ENCODE measurements at places on chromosomes 5 and 9.

DNA sequence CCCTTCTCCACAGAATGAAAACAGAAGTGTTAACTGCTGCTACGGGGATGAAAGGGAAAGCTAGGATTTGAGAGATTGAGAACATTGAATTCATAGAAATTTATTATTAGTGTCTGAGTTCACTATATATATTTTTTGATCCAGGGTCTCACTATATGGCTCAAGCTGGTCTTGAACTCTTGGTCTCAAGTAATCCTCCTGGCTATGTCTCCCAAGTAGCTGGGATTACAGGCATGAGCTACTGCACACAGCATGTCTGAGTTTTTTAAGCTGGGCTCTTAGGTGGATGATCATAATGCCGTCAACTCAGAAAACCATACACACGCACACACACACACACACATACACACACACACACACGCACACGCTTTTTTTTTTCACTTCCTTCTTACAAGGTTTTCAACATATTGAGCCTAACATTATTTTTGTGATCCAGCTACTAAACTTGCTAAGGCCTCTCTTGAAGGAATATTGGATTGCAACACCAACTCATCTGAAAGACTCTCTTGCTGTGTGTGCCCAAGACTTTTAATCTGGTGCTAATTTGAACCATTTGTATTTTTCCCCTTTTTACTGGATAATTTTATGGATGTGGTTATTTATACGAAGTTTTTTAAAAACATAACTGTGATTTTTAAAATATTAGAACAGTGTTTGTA is 1045.4 kb downstream of the DTWD2 start:
- DNase-seq, result no peak

GRCh38 chr9:95092262-95093072 is 225.0 kb downstream of the FANCC start:
- peak; percentile 78 for DNase-seq

GRCh38 chr5:72649449-72649848 is 142.2 kb upstream of the ZNF366 start:
- no peak for DNase-seq

- no peak for DNase-seq
Measured at GRCh38 chr5:479566-480319, 36.8 kb downstream of the EXOC3 start.

DNA sequence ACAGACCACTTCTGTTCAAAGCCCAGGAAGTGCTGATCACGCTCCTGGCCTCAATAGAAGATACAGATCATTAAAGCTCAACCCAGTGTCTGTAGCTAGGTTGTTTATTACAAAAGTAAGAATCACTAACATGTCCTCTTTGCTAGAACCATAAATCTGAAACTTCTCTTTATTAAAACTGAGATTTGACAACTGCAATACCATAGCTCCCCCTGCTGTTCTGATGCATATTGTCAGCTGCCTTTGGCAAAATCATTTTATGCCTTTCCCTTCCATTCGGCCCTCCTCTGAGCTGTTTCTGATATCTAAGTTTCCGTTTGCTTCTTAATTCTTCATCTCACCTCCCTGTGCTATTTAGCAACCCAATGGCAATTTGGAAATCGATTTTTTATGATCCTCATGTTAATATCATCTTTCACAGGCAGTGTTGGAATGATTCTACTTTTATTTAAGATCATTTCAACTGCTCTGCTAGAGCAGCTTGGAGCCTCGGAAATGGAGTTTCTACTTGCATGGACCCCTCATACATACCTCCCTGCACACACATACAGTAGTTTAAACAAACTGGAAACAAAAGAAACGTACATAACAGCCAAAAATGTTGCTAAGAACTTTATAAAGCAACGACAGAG is 998.8 kb downstream of the MAT2B start:
- DNase-seq, result peak; percentile 59

DNA sequence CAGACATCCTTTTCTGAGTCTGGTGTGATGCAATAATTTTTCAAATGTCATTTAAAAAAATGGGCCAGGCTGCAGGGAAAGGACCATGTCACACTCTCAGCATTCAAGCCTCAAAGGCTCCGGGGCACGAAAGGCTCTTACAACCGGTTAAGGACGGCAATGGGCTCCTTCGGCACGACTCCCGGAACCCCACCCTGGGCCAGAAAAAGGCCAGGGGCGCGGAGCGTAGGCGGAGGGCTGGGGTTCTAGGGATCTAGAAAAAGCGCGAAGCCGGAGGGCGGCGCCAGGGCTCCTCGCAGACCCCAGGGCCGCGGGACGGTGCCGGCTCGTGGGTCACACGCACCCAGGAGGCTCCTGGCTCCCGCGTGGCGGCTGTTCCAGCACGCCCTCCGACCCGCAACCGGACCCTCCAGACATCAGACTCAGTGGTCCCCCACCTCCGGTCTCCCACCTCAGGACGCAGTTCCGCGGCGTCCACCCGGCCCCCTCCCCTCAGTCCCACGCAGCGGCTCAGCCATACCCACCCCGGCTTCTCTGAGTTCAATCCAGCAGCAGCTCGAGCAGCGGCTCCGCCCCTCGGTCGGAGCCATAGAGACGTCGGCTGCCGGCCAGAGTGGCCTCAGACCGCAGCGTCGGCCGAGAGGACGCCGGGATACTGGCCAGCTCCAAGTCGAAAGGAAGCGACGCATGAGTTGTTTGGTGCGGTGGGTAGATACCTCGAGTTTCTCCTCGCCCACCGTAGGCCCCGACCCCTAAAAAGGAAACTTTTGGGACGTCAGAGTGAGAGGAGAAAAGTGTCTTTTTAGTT is at the start of gene TMEM267:
TSS of gene TMEM267 (minus strand) at position 568 of the 808 bp plus-strand sequence. CDS start 29,896 bp downstream, outside the sequence.
- peak; percentile 97 for DNase-seq

- DNase-seq, result no peak
Measured at GRCh38 chr9:20815923-20816703, 132.1 kb downstream of the FOCAD start.

DNA sequence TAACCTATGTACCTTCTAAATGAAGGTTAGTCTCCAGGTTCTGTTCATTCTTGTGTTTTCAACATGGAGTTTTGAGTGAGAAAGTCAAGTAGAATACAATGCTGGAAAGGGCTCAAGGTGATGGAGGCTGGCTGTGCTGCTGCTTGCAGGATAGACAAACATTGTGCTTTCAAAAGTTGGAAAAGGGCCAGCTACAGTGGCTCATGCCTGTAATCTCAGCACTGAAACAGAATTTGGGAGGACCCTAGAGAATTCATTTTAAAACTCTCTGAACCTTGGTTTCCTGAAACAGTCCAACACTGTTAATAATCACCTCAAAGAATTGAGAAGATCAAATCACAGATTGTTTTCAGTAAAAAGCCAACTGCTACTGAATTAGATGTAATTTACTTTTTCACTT is 15.4 kb upstream of the IARS1 start:
- DNase-seq, result no peak

- DNase-seq, result no peak
Measured at GRCh38 chr5:125450771-125451170, 704.3 kb upstream of the ZNF608 start.

DNA sequence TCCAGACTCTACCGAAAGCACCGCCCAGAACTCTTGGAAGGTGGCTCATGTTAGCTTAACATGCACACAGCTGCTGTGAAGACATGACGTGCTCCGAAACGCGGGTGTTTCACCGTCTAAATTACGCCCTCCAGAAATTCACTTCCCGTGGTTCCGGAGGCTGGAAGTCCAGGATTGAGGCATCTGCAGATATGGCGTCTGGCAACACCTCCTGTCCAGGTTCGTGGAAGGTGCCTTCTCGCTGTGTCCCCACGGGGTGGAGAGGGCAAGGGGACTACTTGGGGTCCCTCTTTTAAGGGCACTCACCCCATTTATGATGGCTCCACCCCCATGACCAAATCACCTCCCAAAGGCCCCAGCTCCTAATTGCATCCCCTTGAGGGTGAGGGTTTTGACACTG is 348.0 kb upstream of the IRX2 start:
- DNase-seq, result no peak
